ENCODE measurements at places on chromosomes 6 and 20.

GRCh38 chr6:16148498-16148897 is 19.6 kb downstream of the MYLIP start:
- no peak for DNase-seq

GRCh38 chr6:137638926-137639706 is 144.9 kb upstream of the OLIG3 start:
- DNase-seq = no peak

DNA sequence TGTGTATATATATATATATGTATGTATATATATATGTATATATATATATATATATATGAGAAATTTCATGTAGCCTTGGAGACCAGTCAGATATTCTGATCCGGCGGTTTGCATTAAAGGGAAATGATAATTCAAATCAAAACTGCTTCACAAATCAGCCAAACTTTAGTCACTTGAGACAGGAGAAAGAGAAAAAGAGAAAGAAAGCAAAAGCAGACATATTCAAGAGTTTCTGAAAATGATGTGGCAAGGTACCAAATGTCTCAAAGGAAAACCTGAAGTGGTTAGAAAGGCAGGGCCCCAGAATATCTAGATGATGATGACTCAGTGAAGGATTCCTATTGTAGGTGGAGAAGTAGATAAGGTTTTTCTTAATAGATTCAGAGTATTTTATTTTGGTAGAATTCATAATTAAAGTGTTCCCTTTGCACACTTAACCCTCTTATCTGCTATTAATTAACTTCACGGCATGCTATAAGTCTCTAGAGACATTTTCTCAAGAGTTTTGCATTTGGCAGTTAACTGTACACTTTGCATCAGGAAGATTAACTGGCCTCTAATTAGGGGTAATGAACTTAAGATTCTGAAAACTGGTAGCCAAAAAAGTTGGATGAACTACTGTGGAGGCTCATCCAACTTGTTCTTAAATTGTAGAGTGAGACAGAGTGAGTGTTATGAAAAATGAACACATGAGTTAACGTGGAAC is 50.1 kb upstream of the ASF1A start:
- no peak for DNase-seq

DNA sequence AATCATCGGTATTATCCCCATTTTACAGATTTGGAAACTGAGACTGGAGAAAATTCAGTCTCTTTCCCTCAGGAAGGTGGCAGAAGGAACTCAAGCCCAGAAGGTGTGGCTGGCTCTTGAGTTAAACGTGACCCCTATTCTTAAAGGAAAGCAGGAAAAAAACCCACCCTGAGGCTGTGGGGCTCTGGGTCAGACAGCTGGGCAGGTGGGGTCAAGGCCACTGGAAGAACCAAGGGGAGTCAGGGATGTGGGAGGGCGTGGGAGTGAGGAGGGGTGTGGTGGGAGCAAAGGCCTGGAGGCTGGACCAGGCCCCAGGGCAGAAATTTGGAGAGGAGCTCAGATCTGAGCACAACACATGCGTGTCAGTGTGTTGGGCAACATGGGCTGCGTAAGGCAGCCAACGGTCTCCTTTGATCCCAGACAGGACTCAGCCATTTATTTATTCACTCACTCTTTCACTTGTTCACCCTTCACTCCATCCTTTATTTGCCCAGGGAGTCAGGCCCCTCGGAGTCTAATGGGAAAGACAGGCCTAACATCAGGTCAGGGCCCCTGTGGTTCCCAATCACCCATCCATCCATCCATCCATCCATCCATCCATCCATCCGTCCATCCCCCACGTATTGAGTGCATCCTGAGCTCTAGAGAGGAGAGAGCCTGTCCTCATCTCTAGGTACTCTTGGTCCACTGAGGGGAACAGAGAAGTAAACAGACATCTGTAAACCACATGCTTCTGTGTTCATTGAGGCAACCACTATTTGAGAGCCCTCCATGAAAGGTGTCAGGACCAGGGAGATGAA is 165.0 kb downstream of the VEGFA start:
- no peak for DNase-seq

- no peak for DNase-seq
Measured at GRCh38 chr6:36625158-36625919, 31.2 kb downstream of the SRSF3 start.

DNA sequence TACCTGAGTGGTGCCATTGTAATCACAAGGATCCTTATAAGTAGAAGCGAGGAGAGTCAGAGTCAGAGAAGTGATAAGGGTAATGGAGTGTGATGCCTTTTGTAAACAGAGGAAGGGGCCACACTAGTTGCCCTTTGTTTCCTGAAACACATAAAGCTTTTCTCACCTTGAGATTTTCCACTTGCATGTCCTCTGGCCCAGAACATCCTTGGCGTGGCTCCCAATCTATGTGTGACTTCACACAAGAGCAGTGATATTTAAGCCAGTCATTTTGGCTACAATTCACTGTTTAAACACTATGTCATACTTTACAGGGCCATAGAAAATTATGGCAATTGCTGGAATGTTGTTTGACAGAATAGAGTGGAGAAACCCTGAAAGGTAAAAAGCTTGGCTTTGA is 121.2 kb upstream of the BTN3A2 start:
- DNase-seq = no peak
